Uterus (tissue), 4 donors: ENCODE measurements at places on chromosomes 13 and 19. TPM values are rescaled to one million over a fixed set of nuclear protein-coding genes. Genes with fewer than 3 reads are reported as not detected.

DNA sequence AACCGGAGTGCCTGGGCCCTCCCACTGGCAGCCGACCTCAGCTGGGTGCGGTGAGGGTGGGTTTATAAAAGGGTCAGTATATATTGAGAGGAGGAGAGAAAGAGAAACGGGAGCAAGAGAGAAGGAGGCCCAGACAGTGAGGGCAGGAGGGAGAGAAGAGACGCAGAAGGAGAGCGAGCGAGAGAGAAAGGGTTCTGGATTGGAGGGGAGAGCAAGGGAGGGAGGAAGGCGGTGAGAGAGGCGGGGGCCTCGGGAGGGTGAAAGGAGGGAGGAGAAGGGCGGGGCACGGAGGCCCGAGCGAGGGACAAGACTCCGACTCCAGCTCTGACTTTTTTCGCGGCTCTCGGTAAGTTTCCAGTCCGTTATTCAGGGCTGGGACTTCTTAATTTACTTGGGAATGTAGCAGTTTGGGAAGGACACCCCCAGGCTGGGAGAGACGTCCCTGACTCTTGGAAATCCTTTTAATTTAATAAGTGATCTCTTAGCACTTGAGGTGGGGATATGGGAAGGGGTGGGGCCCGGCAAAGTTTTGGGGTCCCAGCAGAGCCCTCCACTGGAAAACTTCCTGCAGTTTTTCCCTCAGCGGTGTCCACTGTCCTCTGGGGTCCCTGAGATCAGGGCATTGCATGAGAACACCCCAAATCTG is at the start of gene EMP3:
EMP3 (plus strand) TSS at position 288 of the 646 bp plus-strand sequence. CDS start 1,293 bp downstream, outside the sequence.
- peak; percentile 91 for DNase-seq

GRCh38 chr19:38032151-38032550 is 125.1 kb downstream of the SIPA1L3 start:
- no peak for DNase-seq

GRCh38 chr13:49098198-49098597 is 121.9 kb upstream of the MLNR start:
- peak; percentile 46 for DNase-seq

DLL3 gene
- not detected for total RNA-seq

DNA sequence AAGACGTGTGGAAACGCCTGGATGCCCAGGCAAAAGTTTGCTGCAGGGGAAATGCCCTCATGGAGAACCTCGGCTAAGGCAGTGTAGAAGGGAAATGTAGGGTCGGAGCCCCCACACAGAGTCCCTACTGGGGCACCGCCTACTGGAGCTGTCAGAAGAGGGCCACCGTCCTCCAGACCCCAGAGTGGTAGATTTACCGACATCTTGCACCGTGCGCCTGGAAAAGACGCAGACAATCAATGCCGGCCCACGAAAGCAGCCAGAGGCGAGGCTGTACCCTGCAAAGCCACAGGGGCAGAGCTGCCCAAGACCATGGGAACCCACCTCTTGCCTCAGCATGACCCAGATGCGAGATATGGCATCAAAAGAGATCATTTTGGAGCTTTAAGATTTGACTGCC is 7.0 kb upstream of the EDNRB start:
- DNase-seq, result no peak

RFPL4AL1 gene
- not detected for total RNA-seq

OR7D2 gene
- not detected for total RNA-seq

DNA sequence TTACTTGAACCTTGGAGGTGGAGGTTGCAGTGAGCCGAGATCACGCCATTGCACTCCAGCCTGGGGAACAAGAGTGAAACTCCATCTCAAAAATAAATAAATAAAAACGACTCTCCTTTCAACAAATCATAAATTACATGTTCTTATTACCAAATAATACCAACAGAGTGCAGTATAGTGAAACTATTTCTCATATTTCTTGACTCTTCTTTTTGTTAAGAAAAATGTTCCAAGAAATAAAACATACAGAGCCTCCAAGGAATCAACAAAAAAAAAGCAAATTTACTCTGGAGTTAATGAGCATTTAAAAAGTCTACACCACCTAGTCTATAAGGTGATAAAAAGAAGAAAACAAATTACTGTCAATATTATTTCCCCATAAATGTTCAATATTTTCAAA is 188.8 kb downstream of the KLF12 start:
- DNase-seq, result no peak

DNA sequence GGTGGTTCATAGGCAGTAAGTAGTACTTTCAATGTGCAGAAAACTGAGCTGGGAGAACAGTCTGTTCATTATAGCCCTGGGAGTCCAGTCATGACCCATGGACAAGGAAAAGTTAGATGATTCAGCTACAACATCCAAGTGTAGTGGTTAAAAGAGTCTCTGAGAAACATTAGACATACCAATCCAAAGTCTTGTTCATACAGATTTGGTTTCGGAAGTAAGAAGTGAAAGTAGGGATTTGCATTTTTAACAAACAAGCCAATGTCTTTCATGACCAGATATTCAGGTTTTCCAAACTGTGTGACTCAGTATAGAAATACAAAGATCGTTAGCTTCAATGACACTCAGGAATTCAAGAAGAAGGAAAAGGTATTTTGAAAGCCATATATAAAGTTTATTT is 345.3 kb downstream of the SLITRK1 start:
- DNase-seq, result no peak

- no peak for DNase-seq
These were observed 7.1 kb downstream of the SMG9 start for GRCh38 chr19:43747557-43748204.

- no peak for DNase-seq
These were observed 2.8 kb upstream of the TPM4 start for GRCh38 chr19:16073481-16073880.

- DNase-seq, result no peak
These were observed 31.2 kb downstream of the CEBPG start for GRCh38 chr19:33404506-33405253.

GRCh38 chr13:90395348-90395747 is 952.1 kb upstream of the MIR17HG start:
- no peak for DNase-seq

ZNF540 gene
- 0.51 TPM for total RNA-seq

CD37 gene
- total RNA-seq, result 4.4 TPM

DNA sequence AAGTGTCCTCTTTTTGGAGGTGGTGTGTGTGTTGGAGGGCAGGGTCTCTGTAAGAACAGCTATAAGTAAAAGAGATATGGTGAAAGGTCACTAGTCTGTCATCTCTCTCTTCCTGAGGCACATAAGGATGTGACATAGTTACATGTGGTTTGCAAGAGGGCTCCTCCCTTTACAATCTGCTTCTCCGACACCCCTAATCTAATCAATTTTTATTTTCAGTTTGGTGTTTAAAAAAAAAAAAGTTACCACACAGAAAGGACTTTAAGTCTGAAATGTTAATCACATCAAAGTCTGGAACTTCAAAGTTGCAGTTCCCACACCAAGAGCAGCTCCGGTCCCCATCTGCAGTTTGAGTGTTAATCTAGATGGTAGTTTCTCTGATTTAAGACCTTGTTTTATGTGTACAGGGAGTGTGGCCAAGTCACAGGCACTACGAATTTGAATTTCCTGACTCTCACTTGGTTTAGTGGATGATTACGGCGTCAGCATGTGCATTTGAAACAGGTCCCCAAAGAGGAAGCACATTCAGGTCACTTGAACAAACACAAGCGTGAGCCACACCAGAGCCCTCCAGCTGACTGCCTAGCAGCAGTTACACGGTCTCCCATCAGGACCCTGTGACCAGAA is 53.1 kb downstream of the FOXO1 start:
- DNase-seq, result peak; percentile 73
